ENCODE measurements at places on chromosomes 6 and 20.

DNA sequence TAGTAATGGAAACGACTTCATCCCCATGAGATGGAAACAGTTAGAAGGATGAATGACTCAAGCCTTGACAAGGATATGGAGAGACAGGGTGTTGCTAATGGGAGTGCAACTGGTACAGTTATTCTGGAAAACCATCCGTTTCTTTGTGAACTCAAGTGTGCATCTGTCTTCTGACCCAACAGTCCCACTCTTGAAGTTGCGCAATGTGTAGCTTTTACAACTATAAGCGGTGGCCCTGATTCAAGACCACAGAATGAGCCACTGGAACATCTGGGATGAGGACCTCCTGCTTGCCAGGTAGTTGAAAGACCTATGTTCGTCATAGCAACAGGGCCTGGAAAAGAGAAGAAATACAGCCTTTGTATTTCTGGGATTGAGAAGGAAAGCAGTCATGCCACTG lies 115.8 kb upstream of the GMDS start:
- no peak for DNase-seq

GRCh38 chr20:60490217-60491050 lies 532.2 kb downstream of the CDH26 start:
- no peak for DNase-seq

GRCh38 chr6:112665114-112665513 lies 318.0 kb downstream of the RFPL4B start:
- DNase-seq: no peak

DNA sequence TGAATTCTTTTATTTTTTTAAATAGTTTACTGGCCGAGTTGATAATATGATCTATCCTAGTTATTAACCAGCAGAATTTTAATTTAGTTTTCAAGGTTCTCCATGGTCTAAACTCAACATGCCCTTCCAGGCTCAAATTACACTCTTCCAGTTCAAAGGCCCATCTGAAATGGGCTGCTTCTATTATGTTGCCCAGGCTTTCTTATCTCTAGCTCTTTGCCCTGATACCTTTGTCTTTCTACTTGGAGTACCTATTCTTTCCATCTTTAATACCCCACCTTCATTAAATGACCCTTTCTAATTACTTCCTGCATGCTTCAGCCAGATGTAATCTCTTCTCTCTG lies 541.2 kb upstream of the FLRT3 start:
- DNase-seq: no peak

GRCh38 chr6:43966853-43967718 lies 160.2 kb downstream of the MRPL14 start:
- no peak for DNase-seq
